ENCODE measurements at places on chromosomes 6 and 20.

DNA sequence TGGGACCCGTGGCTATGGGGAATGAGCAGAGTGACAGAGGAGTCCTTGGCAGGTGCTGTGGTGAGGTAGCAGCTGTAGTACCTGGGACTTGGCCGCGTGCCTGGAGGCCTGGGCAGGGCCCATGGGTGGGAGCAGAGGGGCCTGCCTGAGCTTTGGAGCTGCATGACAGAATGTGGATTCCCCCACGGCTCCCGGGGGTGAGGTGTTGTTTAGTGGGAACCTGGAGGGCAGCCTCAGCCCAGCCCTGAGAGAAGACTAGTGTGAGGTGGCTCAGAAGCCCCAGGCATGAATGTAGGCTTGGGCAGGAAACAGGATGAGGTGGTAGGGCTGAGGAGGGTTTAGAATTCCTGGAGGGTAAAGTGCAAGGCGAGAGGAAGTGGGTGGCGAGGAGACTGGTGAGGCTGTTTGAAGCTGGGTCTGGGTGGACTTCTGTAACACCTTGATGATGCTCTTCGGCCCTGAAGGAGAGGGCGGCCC lies 86.5 kb upstream of the SCP2D1 start:
- no peak overlapping the region for H3K27ac ChIP-seq
- no peaks in the 10 kb centered on the region for H3K4me1 ChIP-seq
- no peaks in the 10 kb centered on the region for H3K27me3 ChIP-seq
- DNase-seq = no peak
- H3K4me3 ChIP-seq = no peak overlapping the region
- H3K36me3 ChIP-seq = no peaks in the 10 kb centered on the region

DNA sequence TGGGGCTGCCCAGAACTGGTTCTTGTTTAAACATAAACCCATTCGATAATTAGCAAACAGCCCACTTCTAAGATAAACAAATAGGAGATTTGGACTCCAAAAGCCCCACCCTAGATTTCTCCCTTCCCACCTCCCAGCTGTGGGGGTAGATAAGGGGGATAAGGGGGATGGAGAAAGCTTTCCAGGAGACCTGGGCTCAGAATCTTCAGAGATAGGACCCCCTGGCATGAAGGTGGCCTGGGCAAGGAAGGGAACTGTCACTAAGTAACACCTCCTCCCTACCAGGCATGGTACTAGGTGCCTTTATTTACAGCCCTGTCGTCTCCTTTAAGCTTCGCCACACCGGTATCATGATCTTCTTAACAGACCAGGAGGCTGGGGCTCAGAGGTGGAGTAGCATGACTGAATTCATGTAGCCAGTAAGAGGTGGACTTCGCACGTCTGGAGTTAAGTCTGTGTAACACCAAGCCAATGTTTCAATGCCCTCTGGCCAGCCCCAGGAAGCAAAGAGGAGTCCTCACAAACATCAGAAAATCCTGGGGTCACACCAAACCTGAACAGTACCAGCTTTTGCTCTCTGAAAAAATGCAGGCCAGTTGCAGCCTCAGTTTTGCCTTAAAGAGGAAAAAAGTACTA lies 4.6 kb downstream of the SDC4 start:
- H3K27ac ChIP-seq = no peak overlapping the region
- no peaks in the 10 kb centered on the region for H3K36me3 ChIP-seq
- no peak for DNase-seq

- H3K4me3 ChIP-seq = no peak overlapping the region
- peaks cover 20% of the 10 kb centered on the region for H3K4me1 ChIP-seq
- no peaks in the 10 kb centered on the region for H3K36me3 ChIP-seq
- H3K27ac ChIP-seq = peak overlapping the region; percentile 62
These were observed 4.5 kb upstream of the SAMHD1 start for GRCh38 chr20:36956016-36956415.

DNA sequence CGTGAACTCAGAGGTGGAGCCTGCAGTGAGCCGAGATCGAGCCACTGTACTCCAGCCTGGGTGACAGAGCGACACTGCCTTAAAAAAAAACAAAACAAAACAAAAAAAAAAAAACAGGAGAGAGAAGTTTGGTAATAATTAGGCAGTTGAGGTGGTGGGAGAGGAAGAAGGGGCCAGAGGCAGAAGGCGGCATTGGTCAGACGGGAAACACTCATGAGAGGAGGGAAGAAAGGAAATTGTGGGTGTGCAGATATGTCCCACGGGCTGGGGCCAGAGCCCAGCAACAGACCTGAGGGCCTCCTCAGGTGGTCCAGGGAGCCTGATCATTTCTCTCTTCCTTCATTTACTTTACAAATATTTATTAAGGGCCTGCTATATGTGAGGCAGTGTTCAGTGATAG lies 20.0 kb downstream of the SULF2 start:
- no peak for DNase-seq
- no peaks in the 10 kb centered on the region for H3K4me1 ChIP-seq
- H3K4me3 ChIP-seq = no peak overlapping the region
- H3K27me3 ChIP-seq = no peaks in the 10 kb centered on the region
- no peaks in the 10 kb centered on the region for H3K36me3 ChIP-seq

GRCh38 chr6:149265945-149266344 lies 51.6 kb upstream of the TAB2 start:
- DNase-seq = no peak
- H3K4me1 ChIP-seq = no peaks in the 10 kb centered on the region
- no peak overlapping the region for H3K4me3 ChIP-seq
- no peaks in the 10 kb centered on the region for H3K27me3 ChIP-seq

DNA sequence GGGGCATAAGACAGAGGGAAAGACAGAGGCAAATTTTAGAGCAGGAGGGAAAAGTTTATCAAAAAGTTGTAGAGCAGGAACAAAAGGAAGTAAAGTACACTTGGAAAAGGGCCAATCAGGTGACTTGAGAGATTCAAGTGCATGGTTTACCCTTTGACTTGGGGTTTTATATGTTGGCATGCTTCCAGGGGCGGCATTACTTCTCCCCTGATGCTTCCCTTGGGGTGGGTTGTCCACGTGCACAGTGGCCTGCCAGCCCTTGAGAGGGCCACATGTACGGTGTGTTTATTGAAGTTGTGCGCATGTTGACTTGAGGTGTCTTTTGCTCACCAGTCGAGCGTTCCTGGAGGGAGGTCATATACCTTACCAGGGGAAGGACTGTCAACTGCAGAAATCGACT lies 259.5 kb upstream of the JARID2 start:
- no peak for DNase-seq
- no peaks in the 10 kb centered on the region for H3K27me3 ChIP-seq
- no peak overlapping the region for H3K27ac ChIP-seq
- no peak overlapping the region for H3K4me3 ChIP-seq

GRCh38 chr6:27553123-27553904 lies 80.4 kb upstream of the ZNF184 start:
- H3K36me3 ChIP-seq = no peaks in the 10 kb centered on the region
- no peaks in the 10 kb centered on the region for H3K27me3 ChIP-seq
- H3K4me1 ChIP-seq = no peaks in the 10 kb centered on the region
- no peak overlapping the region for H3K4me3 ChIP-seq

DNA sequence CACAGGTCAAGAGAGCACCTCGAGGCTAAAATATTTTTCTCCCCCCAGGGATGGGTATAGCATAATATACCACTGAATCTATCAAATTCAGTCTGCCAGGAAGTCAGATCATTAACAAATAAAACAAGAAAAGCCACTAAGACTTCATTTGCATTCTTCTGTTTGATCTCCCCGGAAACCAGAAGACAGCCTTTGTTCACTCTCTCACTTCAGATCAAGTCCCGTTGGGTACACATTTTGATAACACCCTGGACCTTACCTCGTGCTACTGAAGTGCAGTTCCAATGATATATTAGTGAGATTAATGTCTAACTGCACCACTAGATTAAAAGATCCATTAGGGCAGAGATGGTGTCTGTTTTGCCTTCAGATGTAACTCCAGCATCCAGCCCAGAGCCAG lies 157.7 kb upstream of the B3GAT2 start:
- H3K27ac ChIP-seq = no peak overlapping the region
- no peaks in the 10 kb centered on the region for H3K36me3 ChIP-seq
- H3K4me1 ChIP-seq = no peaks in the 10 kb centered on the region
- DNase-seq = no peak

DNA sequence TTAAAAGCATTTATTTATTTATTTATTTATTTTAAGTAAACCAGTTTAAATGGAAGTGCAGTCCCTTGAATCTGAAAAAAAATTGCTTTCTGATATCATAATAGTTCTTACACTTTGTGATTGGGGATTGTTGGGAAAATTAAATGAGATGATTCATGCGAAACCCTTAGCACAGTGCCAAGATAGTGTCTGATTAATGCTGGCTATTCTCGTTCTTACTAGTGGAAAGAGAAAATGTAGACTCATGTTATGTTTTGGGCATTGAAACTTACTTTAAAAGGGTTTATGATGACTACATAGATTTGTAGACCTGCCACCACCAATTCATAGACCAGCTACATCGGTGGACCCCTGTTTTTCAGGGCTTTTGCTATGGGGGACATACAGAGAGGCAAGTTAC lies 229.2 kb upstream of the ZFP64 start:
- H3K27me3 ChIP-seq = no peaks in the 10 kb centered on the region
- no peaks in the 10 kb centered on the region for H3K36me3 ChIP-seq
- no peak overlapping the region for H3K4me3 ChIP-seq
- H3K27ac ChIP-seq = no peak overlapping the region

- H3K4me3 ChIP-seq = no peak overlapping the region
- H3K4me1 ChIP-seq = no peaks in the 10 kb centered on the region
These were observed 16.6 kb downstream of the SLC22A1 start for GRCh38 chr6:160137989-160138835.

Measured in naive thymus-derived CD4-positive, alpha-beta T cell (primary cell).